Activated CD4-positive, alpha-beta T cell treated with anti-CD3 and anti-CD28 coated beads for 36 hours (primary cell): ENCODE measurements at places on chromosomes 7 and 10. TPM values are rescaled to one million over a fixed set of nuclear protein-coding genes. Genes with fewer than 3 reads are reported as not detected.
A peak's percentile ranks its signal among the peaks of the same experiment; 100 is the strongest.

- H3K36me3 ChIP-seq = no peaks in the 10 kb centered on the region
- no peak for DNase-seq
- H3K4me1 ChIP-seq = peaks cover 33% of the 10 kb centered on the region
Observed at GRCh38 chr7:27101957-27102580, 414 bp downstream of the HOXA2 start.

DNA sequence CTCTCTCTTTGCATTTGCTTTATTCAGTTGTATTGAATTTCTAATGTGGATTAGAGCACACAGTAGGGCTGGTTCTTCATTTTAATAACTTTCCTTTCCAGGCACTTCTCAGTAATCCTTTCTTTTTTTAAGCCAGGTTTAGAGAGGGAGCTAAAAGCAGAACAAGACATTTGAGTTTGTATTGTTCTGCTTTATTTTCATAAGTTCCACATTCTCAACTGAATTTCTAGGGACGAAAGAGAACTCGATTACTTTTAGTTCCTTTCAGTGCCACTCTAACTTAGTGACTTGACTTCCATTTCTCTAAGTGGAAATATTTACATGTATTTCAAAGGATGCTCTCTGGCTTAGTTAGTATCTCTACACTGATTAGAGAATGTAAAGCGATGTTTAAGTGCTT is 145.6 kb downstream of the EXOC4 start:
- H3K36me3 ChIP-seq = peaks cover 2% of the 10 kb centered on the region
- H3K27ac ChIP-seq = no peak overlapping the region
- DNase-seq = no peak
- H3K27me3 ChIP-seq = no peaks in the 10 kb centered on the region
- peaks cover 4% of the 10 kb centered on the region for H3K4me1 ChIP-seq

Gene ARHGAP12
- 6.4 TPM for total RNA-seq

Gene GPR15LG
- total RNA-seq = not detected

DNA sequence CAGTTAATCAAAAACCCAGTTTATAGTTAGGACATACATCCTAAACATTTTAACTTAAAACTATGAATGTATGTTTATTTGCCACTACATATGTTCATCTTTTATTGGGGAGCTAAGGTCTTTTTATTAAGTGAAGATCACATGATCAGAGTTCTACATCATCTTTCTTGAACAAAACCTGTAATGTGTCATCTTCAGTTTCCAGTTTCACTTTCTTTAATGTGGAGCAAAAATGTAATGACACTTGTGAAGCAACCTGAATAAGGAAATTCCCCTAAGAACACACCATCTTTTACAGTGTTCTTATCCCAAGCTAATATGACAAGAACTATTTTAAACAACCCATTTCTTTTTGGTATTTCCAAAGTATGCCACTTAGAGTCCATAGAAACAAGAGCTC is 166.7 kb upstream of the BET1 start:
- H3K27ac ChIP-seq = no peak overlapping the region
- H3K27me3 ChIP-seq = peaks cover 7% of the 10 kb centered on the region
- H3K36me3 ChIP-seq = no peaks in the 10 kb centered on the region
- H3K4me1 ChIP-seq = peaks cover 4% of the 10 kb centered on the region

Gene STEAP1B
- total RNA-seq = not detected

Gene HTR7
- total RNA-seq = not detected

GRCh38 chr10:88127766-88128165 is 264.3 kb downstream of the PTEN start:
- H3K27ac ChIP-seq = no peak overlapping the region
- peaks cover 13% of the 10 kb centered on the region for H3K27me3 ChIP-seq
- peaks cover 5% of the 10 kb centered on the region for H3K4me1 ChIP-seq
- no peak overlapping the region for H3K4me3 ChIP-seq
- DNase-seq = no peak

Gene HOXA11
- not detected for total RNA-seq

DNA sequence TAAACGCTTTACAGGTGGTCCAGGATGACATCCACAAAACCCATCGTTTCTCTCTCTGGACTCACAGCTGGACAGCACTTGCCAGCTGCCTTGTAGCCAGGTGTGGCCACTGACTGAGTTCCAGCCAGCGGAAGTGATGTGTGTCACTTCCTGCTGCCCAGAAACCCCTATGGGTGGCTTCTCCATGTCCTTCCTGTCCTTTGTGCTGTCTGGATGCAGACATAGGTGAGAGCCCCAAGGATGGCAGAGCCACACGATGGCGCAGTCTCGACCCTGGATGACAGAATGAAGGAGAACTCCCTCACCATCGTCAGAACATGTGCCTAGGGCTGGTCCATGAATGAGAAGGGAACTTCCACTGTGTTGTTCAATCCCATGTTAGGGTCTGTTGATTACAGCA is 22.1 kb downstream of the NMT2 start:
- H3K36me3 ChIP-seq = peaks cover 4% of the 10 kb centered on the region
- no peak overlapping the region for H3K4me3 ChIP-seq
- H3K27me3 ChIP-seq = no peaks in the 10 kb centered on the region
- H3K4me1 ChIP-seq = peaks cover 52% of the 10 kb centered on the region
- no peak overlapping the region for H3K27ac ChIP-seq

Gene NEURL1
- 2.3 TPM for total RNA-seq

DNA sequence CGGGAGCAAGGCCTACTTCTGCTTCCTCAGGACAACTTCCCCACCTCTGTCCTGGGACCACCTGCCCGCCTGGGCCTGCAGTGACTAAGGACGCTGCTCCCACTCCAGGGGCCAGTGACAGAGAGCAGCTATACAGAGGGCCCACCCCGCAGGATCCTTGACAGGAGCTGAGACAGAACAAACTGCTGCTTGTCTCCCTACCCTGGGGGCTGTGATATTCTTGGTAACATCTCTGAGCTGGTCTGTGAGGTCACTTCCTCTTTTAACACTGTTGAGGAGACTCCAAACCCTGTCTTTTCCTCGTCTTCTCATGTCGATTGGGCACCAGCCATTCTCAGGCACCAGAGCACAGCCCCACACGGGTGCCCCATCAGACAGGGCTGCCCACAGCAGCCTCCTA is 6.9 kb upstream of the MRPS24 start:
- H3K4me1 ChIP-seq = peaks cover 16% of the 10 kb centered on the region
- no peaks in the 10 kb centered on the region for H3K27me3 ChIP-seq
- no peak for DNase-seq
- H3K4me3 ChIP-seq = no peak overlapping the region

Gene DYNC1I1
- total RNA-seq = not detected

Gene URGCP
- total RNA-seq = 22.2 TPM

Gene GALNT17
- not detected for total RNA-seq

GRCh38 chr7:150425670-150426069 is 24.8 kb upstream of the GIMAP8 start:
- H3K27me3 ChIP-seq = no peaks in the 10 kb centered on the region
- DNase-seq = no peak
- H3K4me3 ChIP-seq = no peak overlapping the region
- H3K4me1 ChIP-seq = peaks cover 9% of the 10 kb centered on the region
- no peaks in the 10 kb centered on the region for H3K36me3 ChIP-seq
- H3K27ac ChIP-seq = no peak overlapping the region

GRCh38 chr7:34073676-34074075 is 168.3 kb downstream of the BMPER start:
- DNase-seq = no peak
- H3K27ac ChIP-seq = no peak overlapping the region
- H3K4me1 ChIP-seq = no peaks in the 10 kb centered on the region
- peaks cover 3% of the 10 kb centered on the region for H3K27me3 ChIP-seq
- H3K36me3 ChIP-seq = no peaks in the 10 kb centered on the region

- no peak for DNase-seq
- H3K4me3 ChIP-seq = no peak overlapping the region
- H3K36me3 ChIP-seq = no peaks in the 10 kb centered on the region
- peaks cover 14% of the 10 kb centered on the region for H3K27me3 ChIP-seq
- H3K4me1 ChIP-seq = peaks cover 2% of the 10 kb centered on the region
Observed at GRCh38 chr10:12909836-12910185, 91.7 kb downstream of the CCDC3 start.

Gene ANKRD2
- not detected for total RNA-seq

DNA sequence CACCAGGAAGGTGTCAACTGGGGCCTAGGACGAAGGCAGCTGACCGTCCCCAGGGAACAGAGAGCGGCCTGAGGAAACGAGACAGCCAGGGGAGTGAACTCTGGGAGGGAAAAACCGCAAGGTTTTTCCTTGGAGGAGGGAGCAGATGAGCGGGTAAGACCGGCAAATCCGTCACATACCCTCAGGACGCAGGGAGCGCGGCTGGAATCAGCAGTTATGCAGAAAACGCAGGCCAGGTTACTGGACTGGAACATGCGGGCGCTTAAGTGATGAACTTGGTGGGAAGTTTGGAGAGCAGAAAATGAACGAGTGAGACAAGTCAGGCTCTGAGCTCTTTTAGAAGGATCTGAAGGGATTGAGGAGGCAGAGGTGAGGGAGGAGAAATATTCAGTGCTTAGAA is 76.7 kb downstream of the BMS1 start:
- DNase-seq = no peak
- H3K27ac ChIP-seq = no peak overlapping the region
- no peaks in the 10 kb centered on the region for H3K4me1 ChIP-seq
- no peaks in the 10 kb centered on the region for H3K36me3 ChIP-seq

DNA sequence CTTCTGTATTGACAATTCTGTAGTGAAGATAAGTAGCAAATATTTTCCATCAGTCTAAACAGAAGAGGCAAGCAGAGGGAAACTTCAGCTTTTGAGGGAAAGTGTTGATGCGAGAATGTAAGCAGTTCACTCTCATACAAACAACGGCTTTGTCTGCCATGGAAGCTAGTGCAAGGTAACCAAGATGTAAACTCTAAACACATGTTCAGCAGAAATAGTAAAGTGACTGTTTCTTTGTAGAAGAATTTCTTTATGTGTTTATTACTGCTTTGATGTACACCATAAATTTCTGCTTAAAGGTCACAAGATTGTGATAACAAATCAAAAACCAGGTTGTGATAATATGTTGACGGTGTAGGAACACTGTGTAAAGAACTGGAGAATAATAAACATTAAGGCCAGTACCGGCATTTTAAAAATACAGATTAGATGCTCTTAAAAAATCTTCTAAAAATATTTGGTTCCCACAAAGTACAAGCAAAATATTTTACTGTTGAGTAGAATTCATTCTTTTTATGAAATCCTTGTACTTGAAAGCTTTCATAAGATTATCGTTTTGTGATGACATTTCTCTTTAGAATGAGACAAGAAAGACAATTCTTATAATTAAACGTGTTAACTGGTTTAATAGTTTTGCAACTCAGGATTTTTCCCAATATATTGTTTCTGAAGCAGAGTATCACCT is 34.2 kb downstream of the SEMA3C start:
- no peak overlapping the region for H3K4me3 ChIP-seq
- H3K36me3 ChIP-seq = no peaks in the 10 kb centered on the region

GRCh38 chr7:43735403-43735801 is 6.1 kb upstream of the COA1 start:
- no peaks in the 10 kb centered on the region for H3K36me3 ChIP-seq
- H3K27me3 ChIP-seq = peaks cover 2% of the 10 kb centered on the region
- peak; percentile 42 for DNase-seq
